Left cardiac atrium (tissue), 4 donors: ENCODE measurements at places on chromosomes 1 and 21. TPM values are rescaled to one million over a fixed set of nuclear protein-coding genes. Genes with fewer than 3 reads are reported as not detected.

DNA sequence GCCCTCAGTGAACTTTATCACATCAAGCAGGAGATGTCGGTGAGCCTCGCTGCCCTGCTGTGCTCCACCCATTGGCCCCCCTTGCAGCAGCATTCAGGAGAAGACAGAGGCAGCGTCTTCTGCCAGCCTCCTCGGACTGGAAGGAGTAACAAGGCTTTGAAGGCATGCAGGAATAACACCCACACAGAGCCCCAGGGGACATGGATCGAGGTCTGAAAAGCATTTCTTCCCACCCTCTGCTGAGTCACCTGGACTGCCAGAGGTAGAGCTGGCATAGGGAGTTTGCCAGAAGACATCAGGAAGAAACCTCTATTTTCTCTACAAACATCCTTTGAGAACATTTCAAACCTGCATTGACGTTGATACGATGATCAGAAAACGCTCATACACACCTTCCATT is 42.9 kb downstream of the COL18A1 start:
- no peak for DNase-seq

DNA sequence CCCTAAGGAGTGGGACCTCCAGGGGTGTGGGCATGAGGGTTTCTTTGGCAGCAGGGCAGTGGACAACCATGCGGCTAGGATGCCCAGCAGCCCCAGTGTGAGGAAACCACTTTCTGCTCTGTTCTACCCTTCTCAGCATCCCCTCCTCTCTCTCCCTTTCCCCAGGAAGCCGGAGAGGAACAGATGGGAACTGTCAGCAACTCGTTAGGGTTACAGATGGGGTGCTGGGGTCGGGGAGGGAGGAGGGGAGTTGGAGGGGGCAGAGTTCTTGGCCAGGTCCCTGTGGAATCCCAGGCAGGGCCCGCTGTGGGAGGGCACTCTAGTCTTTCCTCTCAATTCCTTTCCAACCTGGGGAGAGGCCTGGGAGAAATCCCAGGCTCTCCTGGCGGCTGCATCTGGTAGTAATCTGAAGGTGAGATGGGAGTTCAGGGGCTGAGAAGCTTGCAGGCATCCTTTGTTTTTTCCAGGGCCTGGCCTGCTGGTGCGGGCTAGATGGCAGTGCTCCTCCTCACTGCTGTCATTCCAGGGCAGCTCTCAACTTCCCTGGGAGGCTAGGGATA is 93.9 kb upstream of the CSF3R start:
- DNase-seq, result no peak

- DNase-seq, result no peak
Measured at GRCh38 chr1:202072211-202072765, 50.4 kb upstream of the GPR37L1 start.

The ANKRD34A gene
- 1.8 TPM for total RNA-seq

The SKI gene
- 66.9 TPM for total RNA-seq

The SELE gene
- total RNA-seq, result 0.59 TPM

DNA sequence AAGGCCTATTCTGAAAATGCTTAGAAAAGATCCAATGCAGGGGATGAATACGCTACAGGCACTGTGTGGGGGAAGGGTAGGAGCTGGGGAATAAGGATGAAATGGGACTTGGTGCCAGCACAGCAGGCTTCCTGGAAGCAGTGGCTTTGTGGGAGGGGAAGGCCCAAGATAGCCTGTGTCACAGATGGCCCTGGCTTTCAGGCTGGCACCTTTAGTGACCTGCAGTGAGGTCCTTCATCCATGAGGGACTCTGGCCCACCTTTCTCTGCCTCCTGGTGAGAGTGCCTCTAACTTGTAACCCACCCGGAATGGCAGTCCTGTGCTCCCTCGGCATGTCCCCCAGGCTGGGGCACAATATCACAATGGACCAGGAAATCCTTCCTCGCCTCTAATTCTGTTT is 919 bp downstream of the CHI3L1 start:
- DNase-seq, result no peak

DNA sequence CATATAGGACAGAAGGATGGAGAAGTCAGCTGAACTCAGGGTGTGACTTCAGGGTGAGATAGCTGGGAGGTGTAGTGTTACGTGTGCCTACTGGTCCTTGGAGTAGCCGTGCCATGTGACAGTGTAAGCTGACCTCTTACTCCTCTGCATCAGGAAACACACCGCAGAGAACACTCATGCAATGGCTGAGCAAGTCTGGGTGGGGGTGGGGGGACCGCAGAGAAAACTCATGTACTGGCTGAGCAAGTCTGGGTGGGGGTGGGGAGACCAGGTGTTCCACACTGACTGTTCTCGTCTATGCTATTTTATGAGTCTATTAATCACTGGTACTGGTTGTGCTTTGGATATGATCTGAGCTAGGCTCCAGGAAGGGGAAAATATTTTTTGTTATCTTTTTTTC is 233.1 kb downstream of the PAPPA2 start:
- no peak for DNase-seq

- DNase-seq, result no peak
Measured at GRCh38 chr1:200161801-200162200, 134.3 kb downstream of the NR5A2 start.

GRCh38 chr1:45647248-45648021 is 23.6 kb upstream of the CCDC17 start:
- DNase-seq, result no peak

The ZNF697 gene
- 9.6 TPM for total RNA-seq

DNA sequence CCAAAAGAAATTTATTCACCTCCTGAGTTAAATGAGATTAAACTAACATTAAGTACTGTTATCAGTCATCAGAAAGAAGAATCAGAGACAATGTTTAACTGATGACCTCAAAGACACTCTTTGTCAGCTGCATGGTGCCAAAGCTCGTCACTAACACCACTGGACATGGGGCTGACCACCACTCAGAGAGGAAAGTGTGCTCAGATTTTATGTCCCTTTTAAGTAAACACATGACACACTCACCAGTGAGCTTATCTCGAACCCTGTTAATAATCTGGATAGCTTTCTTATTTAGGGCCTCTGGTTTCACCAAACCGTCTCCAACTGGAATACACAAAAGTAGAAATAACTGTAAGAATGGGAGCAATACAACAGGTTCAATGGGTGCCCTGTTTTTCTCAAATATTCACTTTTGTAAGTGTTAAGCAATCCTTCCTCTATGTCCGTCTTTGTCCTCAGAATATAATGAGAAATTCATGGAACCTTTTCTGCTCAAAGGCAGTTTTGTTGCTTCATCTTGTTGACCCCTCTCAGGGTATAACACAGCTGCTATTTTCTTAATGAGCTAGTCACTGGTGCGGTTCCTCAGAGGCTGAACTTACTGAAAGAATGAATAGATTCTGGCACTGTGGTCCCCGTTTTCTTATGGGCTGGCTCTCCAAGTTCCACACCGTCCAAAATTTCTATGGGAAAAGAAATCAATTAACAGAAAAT is 9.5 kb upstream of the EXOSC10 start:
- no peak for DNase-seq

DNA sequence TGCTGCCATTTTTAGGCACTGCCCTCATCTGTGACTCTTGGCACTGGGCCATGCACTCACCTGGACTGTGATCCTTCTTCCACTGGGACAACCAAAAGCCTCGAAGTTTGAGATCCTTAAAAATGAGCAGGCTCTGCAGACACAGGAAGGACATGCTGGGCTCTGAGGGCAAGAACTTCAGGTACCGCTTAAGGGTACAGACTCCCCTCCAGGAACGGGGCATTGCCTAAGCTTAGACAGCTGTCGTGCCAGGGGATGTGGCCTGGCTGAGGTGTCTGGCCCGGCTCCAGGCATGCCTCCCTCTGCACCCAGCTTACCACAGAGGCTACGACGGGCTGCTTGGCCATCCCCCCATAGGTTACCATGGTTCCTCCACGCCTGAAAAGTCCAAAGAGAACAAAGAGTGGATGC is 14.2 kb upstream of the SRSF4 start:
- no peak for DNase-seq

GRCh38 chr1:81850031-81850430 is 49.3 kb downstream of the ADGRL2 start:
- no peak for DNase-seq

- no peak for DNase-seq
Measured at GRCh38 chr1:173508541-173508940, 31.4 kb downstream of the PRDX6 start.

The ADORA3 gene
- 5.5 TPM for total RNA-seq

- DNase-seq, result no peak
Measured at GRCh38 chr1:156359249-156359648, 9.8 kb upstream of the RHBG start.

DNA sequence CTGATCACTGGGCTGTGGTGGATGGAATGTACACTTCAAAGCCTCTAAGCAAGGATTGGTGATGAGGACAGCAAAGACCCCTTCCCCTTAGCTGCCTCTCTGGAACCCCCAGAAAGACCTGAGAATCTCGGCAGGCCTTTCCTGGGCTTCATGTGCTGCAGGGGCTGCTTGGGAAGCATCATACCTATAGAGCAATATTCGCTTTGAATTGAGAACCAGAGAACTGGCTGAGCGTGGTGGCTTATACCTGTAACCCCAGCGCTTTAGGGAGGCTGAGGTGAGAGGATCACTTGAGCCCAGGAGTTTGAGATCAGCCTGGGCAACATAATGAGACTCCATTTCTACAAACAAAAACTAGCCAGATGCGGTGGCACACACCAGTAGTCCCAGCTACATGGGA is 22.0 kb downstream of the CSF1 start:
- no peak for DNase-seq

- no peak for DNase-seq
Measured at GRCh38 chr1:28779751-28780408, 32.1 kb upstream of the OPRD1 start.

- DNase-seq, result no peak
Measured at GRCh38 chr1:147283011-147283410, 40.5 kb downstream of the CHD1L start.
